Activated T-cell treated with anti-CD3 and anti-CD28 coated beads, Interleukin-2, amount 50 U/mL, for 48 hours (primary cell): ENCODE measurements at places on chromosomes 7 and 10.

GRCh38 chr7:116851671-116852070 lies 10.7 kb upstream of the CAPZA2 start:
- no peak for DNase-seq

- no peak for DNase-seq
Measured at GRCh38 chr7:23164846-23165245, 17.0 kb upstream of the NUP42 start.

- no peak for DNase-seq
Measured at GRCh38 chr10:6702030-6702429, 122.0 kb upstream of the PRKCQ start.

GRCh38 chr10:14787938-14788337 lies 13.2 kb upstream of the FAM107B start:
- DNase-seq, result no peak

DNA sequence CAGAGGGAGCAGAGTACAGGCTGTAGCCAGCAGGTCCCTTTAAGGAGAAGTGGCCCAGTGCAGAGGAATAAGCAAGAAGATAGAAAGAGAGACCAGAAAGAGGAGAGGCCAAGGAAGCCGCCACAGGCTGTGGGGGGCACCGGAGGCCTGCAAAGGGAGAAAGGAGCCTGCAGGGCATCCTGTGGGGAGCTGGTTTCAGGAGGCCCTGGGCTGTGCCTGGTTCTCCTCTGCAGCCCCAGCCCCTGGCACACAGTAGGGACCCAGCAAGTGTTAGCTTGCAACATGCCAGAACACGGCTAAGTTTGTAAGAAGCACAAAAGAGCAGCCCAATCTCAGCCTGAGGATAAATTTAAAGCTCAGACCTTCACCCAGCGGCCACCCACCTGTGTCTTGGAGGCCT lies 12.3 kb upstream of the C10orf71 start:
- no peak for DNase-seq

DNA sequence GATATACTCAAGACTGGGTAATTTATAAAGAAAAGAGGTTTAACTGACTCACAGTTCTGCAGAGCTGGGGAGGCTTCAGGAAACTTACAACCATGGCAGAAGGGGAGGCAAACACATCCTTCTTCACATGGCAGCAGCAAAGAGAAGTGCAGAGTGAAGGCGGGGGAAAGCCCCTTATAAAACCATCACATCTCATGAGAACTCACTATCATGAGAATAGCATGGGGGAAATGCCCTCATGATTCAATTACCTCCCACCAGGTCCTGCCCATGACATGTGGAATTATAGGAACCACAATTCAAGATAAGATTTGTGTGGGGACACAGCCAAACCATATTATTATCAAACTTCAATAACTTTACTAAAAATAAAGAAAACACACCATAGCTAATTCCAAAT lies 30.4 kb upstream of the JAZF1 start:
- no peak for DNase-seq

GRCh38 chr7:123522066-123522465 lies 12.3 kb downstream of the IQUB start:
- DNase-seq, result no peak

GRCh38 chr10:68601501-68602265 lies 41.5 kb downstream of the TET1 start:
- DNase-seq, result no peak

DNA sequence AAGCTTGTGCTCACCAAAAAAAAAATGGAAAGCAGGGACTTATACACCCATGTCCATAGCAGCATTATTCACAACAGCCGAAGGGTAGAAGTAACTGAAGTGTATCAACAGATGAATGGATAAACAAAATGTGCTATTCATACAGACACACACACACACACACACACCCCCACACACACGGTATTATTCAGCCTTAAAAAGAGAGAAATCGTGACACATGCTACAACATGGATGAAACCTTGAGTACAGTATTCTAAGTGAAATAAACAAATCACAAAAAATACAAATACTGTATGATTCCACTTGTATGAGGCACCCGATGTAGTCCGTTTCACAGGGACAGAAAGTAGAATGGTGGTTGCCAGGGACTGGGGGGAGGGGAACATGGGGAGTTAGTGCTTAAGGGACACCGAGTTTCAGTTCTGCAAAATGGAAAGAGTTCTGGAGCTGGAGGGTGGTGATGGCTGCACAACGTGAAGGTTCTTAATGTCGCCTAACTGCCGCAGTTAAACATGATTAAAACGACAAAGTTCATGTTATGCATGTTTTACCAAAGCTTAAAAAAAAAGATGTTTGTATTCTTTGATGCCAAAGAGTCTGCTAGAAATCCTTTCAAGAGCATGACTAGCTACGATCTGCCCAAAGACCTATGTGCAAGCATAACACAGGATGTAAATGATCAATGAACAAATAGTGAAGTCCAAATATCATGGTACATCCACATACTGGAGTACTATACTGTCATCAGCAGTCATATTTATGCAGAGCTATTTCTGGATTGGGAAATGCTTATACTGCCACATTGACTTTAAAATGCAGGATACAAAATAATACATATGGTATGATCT lies 7.2 kb downstream of the TNS3 start:
- DNase-seq, result no peak

GRCh38 chr10:102795453-102796406 lies 41.5 kb downstream of the CYP17A1 start:
- no peak for DNase-seq

DNA sequence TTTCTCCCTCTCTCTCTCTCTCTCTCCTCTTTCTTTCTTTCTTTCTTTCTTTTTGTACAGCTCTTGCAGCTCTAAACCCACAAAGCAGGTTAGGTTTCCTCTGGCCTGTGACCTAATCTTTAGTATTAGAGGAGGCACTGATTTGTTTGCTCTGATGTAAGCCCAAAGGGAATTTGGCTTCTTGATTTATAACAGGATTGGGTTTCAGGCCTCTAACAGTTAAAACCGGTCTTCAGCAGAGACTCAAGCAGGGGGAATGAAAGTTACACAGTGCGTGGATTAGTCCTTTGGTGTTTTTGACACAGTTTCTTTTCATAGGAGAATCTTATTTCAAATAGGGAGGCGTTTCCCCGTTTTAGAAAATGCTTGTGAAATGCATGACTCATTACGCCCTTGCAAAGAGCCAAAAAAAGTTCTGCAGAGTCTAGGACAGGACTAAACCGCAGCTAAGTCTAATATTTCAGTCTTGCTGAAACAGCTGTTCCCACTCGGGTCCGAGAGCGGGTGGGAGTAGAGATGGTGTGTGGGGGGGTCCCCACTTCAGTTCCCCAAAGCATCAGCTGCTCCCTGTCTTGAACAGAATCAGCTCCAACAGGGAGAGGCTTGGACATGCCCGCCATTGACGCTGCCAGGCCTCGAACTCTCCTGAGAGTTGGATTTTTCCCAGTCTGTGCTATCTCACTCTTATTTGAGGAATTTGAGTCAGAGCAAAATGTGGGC lies 296.5 kb upstream of the PITRM1 start:
- peak; percentile 30 for DNase-seq

- no peak for DNase-seq
Measured at GRCh38 chr7:28586736-28587135, 174.4 kb downstream of the CREB5 start.

DNA sequence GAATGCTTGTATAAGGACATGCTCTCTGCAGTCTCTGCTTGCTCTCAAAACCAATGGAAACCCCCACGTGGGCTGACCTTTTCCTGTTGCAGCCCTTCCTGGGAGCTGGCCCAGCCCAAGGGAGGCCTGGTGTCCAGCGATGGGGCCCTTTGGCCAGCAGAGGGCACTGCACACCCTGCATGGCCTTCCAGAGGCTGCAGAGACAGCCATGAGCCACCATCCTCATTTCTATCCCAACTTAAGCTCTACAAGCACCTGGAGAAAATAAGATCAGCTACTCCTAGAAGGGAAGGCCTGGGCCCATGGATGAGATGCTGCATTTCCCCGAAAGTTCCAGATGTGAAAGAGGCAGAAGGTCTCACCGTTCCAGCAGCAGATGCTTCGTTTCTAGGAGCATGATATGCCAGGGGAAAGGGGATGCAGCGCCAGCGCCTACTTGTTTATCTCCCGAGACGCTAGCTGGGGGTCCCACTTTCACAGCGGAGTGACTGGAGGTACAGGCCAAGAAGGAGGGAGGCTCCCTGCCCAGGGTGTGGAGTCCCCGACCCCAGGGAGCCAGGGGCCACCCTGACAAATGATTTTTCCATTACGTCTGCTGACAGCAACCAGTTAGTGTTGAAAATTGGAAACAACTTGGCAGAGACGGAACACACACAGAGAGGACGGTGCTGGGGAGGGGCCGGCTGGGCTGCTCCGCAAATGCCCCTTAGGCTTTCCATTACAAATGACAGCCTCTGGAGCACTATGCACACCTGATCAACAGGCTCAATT lies 106.4 kb downstream of the ZRANB1 start:
- peak; percentile 81 for DNase-seq

DNA sequence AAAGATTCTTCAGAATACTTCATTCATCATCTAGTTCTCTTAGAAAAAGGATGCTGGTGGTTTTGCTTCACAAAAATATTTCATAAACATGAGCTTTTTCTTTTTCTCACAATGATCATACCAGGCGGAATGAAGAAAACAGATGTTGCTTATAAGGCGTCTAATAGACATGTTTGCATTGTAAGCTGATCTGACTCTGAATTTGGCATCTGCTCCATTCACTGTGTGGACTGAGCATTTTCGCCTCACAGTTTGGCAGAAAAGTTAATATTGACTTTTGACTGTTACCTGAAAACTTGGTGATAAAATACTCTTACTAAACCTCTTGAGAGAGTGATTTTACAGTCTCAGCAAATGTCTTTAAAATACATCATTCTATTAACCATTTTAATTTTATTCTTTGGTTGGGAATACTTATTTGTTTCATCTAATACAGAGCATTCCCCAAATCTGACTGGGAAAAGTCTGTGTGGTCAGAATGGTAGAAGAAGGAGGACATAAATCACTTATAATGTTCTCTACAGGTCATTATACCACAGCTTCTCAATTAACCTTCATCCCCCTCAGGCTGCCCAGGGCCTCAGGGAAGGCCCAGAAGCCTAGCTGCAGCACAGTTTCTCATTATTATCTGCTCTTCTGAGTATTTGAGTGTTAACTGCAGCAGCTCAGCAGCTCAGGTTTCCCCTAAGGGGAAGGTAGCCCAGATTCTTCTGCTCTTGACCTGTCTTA lies 121.6 kb upstream of the KAT6B start:
- no peak for DNase-seq

- DNase-seq, result no peak
Measured at GRCh38 chr10:78656417-78657162, 412.2 kb upstream of the ZMIZ1 start.

- no peak for DNase-seq
Measured at GRCh38 chr7:17279061-17279460, 19.4 kb upstream of the AHR start.

GRCh38 chr7:46786221-46786954 lies 795.5 kb downstream of the TNS3 start:
- no peak for DNase-seq

- no peak for DNase-seq
Measured at GRCh38 chr10:95506056-95506737, 55.0 kb downstream of the SORBS1 start.

DNA sequence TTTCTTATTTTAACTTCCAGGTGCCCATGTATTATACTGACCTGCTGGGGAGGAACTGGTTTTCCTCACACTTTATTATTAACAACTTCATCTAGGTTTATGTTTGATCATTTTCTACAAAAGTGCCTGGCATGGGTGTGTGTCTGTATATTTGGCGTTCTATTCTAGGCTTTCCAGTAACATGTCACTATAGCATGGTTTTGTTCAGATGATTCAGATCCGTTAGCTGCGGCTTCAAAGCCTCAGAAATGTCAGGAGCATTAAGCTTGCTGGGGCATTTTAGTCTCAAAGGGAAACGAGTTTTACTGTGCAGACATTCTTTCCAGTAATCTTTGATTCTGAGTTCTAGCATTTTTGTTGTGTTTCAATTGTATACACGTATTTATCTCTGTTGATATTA lies 2.3 kb downstream of the INPP5A start:
- DNase-seq, result no peak

DNA sequence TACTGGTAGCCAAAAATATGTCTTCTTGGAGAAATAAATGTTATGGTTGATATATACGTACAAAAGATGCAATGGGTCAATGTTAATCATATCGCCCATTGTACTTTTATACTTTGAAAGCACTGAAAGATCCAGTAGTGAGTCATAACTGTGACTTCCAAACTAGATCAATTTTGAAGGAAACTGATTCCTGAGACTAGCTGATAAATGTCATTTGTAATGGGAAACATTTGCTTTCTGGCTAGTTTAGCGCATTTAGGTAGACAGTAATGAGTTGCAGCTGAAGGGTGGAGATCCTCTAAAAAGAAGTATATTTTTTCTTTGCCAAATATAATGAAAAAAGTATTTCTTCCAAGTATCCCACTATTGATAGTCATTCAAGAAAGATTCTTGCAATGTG lies 53.5 kb upstream of the ARHGAP21 start:
- DNase-seq, result no peak

DNA sequence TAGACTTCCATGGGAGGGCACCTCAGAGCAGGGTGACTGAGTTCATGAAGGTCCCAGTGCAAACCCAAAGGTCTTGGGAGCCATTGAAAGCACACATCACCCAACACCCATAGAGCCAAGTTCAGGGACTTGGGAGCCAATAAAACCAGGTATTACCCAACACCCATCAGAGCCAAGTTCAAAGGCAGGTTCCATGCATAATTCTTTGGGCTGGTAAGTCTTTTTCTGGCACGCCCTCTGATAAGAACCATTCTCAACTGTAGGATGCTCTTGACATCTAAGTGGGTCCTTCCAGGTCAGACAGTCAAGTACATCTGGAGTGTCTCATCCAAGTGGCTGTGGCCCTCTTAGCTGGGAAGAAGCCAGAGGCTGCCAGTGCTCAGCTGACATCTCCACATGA lies 63.2 kb downstream of the EBF3 start:
- DNase-seq, result no peak

DNA sequence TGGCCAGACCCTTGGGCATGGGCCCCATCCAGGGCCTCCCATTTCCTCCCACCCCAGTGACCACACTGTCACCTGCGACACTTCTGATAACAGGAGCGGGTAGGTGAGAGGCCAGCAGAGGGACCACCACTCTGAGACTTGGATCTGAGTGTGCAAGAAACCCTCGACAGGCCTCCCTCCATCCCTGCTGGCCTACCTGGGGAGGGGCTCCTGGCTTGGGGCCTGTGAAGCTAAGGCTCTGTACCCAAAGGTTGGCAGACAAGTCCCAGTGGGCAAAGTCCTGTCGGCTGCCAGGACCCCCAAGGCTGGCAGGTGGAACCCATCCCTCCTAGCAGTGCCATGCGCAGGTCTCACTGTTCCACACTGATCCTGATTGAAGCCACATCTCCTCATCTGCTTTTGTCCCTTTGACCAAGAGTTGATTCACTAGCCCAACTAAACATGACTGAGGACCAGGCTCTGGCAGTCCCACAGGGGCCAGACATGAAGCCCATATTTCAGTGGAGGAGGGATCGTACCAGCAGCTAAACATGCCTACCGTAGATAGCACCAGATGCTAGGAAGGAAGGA lies 1.2 kb upstream of the PGAM2 start:
- DNase-seq, result no peak

- DNase-seq, result no peak
Measured at GRCh38 chr7:13496976-13497375, 492.5 kb downstream of the ETV1 start.
